NCI-H2081 (cell line): ENCODE measurements at places on chromosomes 1 and 21.
A peak's percentile ranks its signal among the peaks of the same experiment; 100 is the strongest.

DNA sequence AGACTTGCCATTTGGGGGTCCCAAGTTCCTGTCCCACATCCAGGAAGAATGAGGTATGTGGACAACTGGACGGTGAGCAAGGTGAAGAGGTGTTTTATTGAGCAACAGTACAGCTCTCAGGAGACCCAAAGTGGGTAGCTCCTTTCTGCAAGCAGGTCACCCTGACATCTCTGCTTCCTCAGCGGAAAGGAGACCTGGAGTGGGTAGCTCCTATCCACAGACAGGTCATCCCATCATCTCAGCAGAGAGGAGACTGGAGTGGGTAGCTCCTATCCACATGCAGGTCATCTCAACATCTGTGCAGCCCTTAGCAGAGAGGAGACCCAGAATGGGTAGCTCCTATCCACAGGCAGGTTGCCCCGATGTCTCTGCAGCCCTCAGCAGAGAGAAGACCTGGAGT lies 13.8 kb upstream of the FNBP1L start:
- DNase-seq = no peak

DNA sequence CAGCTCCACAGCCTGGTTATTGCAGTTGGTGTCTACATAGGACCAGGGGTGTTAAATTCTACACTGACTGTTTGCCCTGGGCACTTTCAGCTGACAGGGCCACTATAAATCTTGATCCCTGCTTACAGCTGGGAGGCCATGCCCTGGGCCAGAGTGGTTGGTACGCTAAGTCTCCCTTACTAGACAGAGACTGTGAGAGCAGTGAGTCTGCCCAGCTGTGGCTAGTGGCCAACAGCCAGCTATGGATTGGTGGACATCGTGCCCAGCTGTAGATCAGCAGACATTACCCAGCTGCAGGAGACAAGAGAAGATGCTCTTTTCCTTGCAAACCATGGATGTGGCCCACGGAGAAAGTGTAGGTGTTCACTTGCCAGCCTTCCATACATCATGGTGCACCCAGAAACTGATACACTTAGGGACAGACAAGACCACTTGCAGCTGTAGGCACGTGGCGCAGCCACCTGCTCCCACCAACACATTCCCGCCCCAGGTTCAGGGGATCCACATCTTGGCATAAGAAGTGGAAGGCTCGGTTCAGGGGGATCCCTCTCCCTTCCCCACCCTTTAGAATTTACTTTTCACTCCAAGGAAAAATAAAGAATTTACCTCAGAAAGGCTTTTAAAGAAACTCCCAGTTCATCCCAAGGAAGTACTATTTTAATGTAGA lies 16.4 kb upstream of the PAX7 start:
- no peak for DNase-seq

- no peak for DNase-seq
Measured at GRCh38 chr1:62689524-62689923, 1.3 kb upstream of the DOCK7 start.

DNA sequence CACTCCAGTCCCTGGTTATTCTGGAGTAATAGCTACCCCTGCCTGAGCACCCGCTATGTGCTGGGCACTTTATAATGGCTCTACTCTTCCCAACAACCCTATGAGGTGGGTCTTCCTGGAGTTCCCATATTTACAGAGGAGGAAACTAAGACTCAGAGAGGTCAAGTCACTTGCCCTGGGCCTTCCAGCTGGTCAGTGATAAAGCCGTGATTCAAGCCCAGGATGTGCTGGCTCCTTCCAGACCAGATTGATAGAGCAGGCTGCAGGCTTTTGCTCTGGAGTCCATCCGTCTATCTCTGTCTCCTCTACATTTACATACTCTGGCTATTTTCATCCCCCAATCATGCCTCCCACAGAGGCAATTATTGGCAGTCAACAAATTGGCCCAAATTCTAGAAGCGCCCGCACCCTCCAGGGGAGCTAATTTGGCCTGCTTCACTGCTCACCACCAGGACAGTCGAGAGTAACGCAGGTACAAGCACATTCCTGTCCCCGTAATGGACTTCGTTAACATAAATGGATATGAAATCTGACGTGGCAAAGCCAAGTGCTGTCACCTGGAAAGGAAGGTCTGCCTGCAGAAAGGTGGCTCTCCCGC lies 39.8 kb upstream of the SELENON start:
- DNase-seq = peak; percentile 71

GRCh38 chr1:15011661-15012060 lies 141.9 kb upstream of the TMEM51 start:
- DNase-seq = no peak

- no peak for DNase-seq
Measured at GRCh38 chr1:93200714-93201113, 20.2 kb downstream of the CCDC18 start.

DNA sequence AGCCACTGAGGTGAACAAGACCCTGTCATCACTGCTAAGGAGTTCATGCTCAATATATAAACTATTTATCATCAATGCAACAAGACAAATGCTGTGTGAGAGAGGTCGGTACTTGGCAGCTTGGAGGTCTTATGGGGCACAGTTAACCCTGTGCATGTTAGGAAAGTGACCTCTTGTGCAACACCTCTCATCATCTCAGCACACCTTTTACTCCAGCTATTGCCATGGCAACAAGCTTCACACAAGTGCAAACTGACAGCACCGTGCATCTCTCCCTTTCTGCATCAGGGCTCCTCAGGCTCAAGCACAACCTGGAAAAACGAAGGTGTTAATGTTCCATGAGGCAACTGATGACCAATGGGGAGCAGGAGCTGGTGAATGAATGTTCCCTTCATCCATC lies 14.7 kb upstream of the MYSM1 start:
- no peak for DNase-seq

DNA sequence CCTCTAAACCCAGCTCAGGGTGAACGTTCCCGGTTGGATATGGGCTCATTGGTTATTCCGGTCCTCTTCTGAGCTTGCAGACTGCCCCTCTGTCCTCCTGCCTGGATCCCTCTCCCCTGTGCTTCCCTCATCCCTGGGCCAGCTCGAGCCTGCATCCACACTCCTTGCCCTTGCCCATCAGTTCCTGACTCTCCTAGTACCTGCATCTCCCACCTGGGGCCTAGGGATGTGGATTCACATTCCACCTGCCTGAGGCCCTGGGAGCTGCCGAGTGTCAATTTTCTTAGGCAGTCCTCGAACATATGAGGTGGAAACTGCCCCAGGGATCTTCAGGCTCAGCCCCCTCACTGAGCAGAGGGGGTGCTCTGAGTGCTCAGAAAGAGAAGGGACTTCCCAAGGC lies 252.2 kb downstream of the GRIK3 start:
- no peak for DNase-seq

GRCh38 chr1:68633141-68633919 lies 136.4 kb upstream of the DEPDC1 start:
- no peak for DNase-seq

GRCh38 chr1:26164036-26164860 lies 4.5 kb downstream of the C1orf232 start:
- DNase-seq = no peak

GRCh38 chr1:213573648-213574009 lies 414.1 kb upstream of the PROX1 start:
- DNase-seq = no peak

DNA sequence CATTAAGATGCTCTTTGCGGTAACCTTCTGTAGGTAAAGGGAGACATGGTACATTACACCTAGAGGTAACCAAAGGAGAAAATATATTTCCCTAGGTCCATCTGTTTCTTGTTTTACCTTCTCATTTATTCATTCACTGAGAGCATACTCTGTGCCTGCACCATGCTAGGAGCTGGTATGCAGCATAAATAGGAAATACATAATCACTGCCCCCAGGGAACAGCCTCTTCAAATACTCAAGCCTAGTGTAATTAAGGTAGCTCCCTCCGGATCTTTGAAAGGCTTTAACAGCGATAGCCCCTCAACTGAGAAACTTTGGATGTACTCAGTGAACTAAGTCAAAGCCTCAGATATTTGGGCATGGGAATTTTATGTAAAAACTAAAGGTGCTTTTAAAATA lies 123.6 kb downstream of the GABPA start:
- DNase-seq = no peak

DNA sequence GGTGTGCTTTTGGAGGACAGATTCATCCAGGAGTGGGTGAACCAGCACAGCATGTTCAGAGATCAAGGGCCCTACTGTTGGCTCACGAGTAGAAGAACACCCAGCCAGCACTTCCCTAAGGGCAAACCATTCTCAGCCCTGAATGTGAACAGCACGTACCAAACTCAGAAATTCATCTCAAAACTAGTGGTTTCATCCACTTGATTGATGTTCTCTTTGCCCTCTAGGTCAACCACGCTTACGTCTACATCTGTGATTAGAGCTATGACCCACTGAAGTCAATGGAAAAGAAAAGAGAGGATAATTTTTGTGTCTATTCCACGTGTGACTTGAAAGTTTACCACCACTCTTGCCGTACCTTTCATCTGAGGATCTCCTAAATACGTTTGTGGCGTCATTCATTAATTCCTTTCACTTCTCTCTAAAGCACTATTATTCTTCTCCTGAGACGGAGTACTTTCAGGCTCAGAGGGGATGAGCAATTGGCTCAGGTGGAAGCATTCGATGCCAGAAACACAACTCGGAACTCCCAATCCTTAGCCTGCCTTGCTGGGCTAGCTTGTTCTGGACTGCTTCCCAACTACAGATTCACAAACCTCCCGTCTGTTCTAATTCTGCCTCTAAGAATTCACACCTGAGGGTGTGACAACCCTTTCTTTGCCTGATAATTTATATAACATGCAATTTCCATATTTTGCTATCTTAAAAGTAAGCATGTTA lies 57.3 kb upstream of the HIVEP3 start:
- no peak for DNase-seq

GRCh38 chr1:121587777-121588176 lies 403.0 kb downstream of the SRGAP2C start:
- DNase-seq = no peak

- no peak for DNase-seq
Measured at GRCh38 chr1:44168520-44169098, 27.2 kb upstream of the KLF18 start.

DNA sequence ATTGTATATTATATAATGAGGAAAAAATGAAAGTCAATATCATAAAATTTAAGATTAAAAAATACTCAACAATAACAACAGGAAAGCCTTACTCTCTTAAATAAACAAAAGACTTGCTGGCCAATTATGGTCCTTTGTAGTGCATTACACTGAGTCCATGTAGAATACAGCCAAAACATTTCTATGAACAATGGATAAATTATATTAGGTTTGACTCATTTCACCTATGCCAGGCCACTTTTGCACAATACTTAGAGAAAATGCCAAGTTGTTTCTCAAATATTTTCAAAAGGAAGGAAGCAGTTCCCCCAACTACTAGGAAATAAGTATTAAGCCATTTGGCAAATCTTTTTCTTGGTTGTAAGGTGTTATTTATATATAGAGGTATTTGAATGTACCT lies 19.8 kb upstream of the UCK2 start:
- DNase-seq = no peak

- no peak for DNase-seq
Measured at GRCh38 chr1:58765006-58765405, 18.8 kb downstream of the JUN start.

DNA sequence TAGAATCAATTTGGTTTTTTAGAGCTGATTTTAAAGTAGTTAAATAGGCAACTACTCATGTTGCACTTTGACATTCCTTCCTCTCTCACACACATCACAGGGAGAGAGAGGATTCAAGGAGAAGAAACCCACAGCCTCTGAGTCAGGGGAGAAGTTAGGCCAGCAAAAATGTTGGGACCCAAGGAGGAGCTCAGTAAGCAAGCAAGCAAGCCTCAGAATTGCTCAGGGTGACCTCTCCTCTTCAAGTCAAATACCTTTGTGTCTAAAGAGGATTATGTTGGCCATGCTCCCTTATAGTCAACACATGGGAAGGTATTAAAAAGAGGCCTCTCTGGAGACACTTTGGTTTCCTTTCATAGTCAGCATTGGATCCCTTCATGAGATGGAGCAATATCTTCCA lies 80.5 kb upstream of the WARS2 start:
- no peak for DNase-seq

DNA sequence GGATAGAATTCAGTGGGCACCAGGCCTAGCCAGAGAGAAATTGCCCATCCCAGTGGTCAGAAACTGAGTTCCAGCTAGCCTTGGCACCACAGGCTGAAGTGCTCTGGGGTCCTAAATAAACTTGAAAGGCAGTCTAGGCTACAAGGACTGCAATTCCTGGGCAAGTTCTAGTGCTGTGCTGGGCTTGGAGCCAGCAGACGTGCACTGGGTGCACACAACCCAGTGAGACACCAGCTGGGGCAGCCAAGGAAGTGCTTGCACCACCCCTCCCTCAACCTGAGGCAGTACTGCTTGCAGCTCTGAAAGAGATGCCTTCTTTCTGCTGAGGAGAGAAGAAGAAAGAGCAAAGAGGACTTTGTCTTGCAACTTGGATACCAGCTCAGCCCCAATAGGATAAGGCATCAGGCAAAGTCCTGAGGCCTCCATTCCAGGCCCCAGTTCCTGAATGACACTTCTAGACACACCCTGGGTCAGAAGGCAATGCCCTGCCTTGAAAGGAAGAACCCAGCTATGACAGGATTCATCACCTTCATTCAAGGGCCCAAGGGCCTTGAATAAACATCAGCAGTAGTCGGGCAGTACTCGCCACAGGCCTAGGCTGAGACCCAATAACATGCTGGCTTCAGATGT lies 55.1 kb downstream of the OVGP1 start:
- DNase-seq = no peak

DNA sequence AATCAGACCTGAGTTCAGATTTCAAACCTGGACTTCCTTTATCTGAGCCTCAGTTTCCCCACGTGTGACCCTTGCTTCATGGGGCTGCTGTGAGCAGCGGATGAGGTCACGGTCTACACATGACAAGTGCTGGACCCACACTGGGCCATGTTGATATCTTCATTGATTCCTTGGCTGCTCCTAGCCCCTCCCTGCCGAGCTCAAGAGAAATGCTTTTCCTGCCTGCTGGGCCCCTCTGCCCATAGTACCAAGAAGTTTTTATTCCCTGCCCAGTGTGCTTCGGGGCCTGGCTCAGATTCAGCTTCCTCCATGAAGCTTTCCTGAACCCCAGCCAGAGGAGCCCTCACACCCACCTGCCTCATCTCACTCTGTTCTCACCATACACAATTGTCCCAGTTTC lies 181.6 kb downstream of the PTPRU start:
- DNase-seq = no peak

GRCh38 chr1:89608984-89609725 lies 23.8 kb upstream of the LRRC8C start:
- no peak for DNase-seq

DNA sequence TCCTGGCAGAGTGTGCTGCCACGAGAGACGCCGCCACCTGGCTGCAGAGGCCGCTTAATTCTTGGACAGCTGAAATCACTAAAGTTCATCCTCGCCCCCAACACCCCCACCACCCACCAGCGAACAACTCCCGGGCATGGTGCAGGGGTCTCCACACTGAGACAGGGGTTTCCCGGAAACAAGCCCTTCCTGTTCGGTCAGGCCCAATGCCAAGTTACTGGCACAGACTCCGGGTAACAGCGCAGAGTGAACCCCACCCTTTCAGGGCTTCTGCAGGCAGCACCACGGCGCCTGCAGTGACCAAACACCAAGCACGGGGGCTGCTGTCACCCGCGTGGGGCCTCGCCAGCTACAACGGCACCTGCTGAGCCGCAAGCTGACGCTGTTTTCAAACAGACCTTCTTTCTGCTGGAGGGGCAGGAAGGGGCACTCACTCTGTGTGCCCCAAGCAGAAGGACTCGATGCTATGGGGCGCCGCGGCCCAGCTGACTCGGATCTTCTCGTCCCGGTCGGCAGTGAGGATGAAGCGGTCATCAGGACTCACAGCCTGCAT lies 17.4 kb downstream of the WDR4 start:
- DNase-seq = peak; percentile 43
